NCI-H526 treated with DMSO at 0.1 percent for 48 hours (cell line): ENCODE measurements at places on chromosomes 4 and X.
A peak's percentile ranks its signal among the peaks of the same experiment; 100 is the strongest.

GRCh38 chr4:64756016-64756415, 346.8 kb upstream of the TECRL start:
- DNase-seq, result no peak

DNA sequence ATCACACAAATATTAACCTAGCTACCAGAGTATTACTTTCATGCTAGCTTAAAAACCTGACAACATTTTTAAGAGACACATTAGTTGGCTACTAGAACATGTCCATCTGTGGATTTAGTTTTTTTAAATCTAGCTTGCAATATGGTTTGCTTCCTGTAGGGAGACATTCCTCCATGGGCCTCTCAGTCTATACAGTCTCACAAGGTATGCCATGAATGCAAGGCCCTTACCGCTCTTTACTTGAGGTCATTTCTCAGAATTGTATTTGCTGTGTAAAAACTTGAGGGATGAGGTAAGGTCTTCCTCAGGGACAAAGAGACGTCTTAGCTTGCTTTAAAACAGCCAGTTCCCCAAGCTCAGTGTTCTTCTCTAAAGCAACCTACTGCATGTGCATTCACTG, 26.9 kb downstream of the UBA6 start:
- DNase-seq, result no peak

- DNase-seq, result no peak
Measured at GRCh38 chrX:71911731-71912050, 1.0 kb downstream of the NHSL2 start.

- peak; percentile 14 for DNase-seq
Measured at GRCh38 chr4:62644372-62644771, 1444.2 kb downstream of the ADGRL3 start.

- no peak for DNase-seq
Measured at GRCh38 chr4:6104541-6105130, 86.4 kb upstream of the C4orf50 start.

- DNase-seq, result no peak
Measured at GRCh38 chrX:125778261-125778660, 387.8 kb downstream of the DCAF12L2 start.

GRCh38 chrX:148914783-148915182, 414.4 kb downstream of the AFF2 start:
- no peak for DNase-seq

DNA sequence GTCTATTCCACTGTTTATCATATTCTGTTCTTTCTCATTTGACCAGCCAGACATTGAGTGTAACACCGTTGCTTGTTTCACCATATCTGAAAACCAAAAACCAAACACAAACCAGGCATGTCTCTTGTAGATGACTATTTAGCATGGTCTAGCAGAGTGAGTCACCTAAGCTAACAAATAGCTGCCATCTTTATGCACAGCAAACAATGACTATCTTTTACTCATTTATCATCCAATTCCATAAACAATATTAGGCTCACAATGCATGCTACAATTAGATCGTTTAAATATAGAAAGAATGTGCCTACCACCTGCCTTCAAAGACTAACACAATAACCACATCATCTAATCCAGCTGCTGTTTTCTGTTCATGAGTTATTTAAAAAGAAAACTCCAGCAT, 495.4 kb downstream of the PCDH19 start:
- no peak for DNase-seq

DNA sequence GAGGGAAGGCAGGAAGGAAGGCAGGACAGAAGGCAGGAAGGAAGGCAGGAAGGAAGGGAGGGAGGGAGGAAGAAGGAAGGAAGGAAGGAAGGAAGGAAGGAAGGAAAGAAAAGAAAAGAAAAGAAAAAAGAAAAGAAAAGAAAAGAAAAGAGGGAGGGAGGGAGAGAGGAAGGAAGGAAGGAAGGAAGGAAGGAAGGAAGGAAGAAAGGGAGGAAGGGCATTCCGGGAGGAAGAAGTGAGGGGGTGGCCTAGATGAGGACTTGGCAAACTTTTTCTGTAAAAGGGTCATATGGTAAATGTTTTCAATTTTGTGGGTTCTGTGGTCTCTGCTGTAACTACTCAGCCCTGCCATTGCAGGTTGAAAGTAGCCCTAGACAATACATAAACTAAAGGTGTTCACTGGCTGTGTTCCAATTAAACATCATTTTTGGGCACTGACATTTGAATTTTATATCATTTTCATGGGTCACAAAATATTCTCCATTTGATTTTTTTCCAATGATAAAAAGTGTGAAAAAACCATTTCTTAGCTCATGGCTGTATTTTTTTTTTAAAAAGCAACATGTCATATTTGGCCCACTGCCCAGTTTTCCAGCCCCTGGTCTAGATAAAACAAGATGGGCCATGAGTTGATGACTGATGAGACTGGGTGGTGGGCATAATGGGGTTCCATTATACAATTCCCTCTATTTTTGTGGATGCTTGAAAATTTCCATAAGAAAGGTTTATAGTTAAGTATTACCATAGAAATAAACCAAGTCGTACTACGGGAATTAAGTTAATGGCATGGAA, 3.1 kb downstream of the ZNF630 start:
- no peak for DNase-seq

- DNase-seq, result no peak
Measured at GRCh38 chrX:14941301-14941700, 68.1 kb downstream of the MOSPD2 start.

DNA sequence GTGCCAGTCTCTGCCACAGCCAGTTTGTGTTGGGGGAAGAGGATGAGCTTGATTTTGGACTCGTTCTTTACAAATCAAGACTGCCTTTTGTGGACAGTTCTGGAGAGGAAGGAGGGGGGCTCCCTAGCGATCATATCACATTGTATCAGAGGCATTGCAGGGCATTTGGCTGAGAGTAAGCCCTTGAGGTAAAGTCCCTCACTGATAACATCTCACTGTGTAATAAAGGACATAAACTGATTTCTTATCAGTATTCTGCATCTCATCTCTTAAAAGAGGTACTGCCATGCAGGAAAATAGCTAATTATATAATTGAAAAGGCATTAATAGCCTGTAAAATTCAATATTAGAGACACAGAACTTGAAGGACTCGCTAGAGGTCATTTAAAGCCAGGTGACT, 6.1 kb upstream of the IGFBP7 start:
- no peak for DNase-seq

DNA sequence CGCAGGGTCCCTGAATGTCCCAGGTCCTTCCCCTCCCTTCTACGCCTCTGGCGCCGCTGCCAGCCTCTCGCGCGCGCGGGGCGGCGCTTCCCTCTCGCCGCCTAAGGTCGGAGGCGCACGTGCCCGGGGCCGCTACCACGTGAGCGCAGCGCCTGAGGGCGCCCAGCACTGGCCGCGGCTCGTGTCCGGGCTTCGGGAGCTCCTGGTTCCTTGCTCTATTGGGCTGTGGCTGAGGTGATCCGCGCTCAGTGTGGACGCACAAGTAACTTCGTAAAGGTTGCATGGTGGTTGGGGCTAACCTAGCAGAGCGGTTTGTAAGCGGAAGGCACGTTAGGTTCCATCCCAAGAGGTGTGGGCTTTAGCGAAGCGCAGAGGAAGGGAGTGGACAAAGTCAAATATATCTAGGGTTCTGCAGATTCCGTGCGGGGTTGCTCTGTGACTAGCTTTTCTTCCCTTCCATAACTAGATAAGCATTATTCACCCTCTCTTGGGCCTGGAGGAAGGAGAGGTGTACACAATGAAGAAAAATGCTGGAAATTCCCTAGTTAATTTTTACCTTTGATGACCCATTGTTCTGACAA, 1.8 kb downstream of the TLL1 start:
- peak; percentile 8 for DNase-seq

- no peak for DNase-seq
Measured at GRCh38 chrX:35842674-35843073, 44.5 kb downstream of the MAGEB16 start.

DNA sequence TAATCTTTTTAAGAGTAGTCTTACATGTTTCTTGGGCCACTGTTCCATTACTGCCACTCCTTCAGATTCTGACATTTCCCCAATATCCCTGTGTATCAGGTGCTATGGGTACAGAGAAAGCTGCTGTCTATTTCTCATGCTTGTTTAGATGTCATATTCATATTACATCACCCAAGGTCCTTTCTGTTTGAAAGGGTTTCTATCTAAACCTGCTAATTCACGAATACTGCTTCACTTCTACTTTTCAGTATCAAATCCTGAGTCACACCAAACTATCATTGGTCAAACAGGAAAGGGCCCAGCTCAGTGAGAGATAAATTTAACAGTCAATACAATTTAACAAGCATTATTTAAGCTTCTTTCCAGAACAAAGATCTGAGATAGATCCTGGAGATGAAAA, 241.4 kb downstream of the UGT8 start:
- no peak for DNase-seq

- DNase-seq, result no peak
Measured at GRCh38 chr4:74056114-74056857, 17.8 kb upstream of the CXCL3 start.

DNA sequence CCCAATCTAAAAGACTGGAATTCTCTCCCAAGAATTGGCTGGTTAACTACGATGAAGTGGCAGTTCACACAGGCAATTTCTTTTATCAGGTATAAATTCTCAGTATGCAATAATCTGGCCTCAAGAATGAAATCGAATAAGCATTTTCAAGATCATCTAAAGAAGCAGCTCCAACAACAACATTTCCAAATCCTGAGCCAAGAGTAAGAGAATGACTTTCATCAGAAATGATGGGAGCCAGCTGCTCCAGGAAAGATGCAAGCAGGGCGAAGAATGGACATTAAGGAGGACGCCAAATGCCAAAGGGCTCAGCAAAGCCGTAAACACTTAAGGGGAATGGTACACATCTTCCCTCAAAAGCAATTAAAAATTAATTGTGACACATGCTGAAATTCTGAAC, 12.0 kb downstream of the ADAMTS3 start:
- no peak for DNase-seq
